ENCODE measurements at places on chromosomes 12 and 14.

DNA sequence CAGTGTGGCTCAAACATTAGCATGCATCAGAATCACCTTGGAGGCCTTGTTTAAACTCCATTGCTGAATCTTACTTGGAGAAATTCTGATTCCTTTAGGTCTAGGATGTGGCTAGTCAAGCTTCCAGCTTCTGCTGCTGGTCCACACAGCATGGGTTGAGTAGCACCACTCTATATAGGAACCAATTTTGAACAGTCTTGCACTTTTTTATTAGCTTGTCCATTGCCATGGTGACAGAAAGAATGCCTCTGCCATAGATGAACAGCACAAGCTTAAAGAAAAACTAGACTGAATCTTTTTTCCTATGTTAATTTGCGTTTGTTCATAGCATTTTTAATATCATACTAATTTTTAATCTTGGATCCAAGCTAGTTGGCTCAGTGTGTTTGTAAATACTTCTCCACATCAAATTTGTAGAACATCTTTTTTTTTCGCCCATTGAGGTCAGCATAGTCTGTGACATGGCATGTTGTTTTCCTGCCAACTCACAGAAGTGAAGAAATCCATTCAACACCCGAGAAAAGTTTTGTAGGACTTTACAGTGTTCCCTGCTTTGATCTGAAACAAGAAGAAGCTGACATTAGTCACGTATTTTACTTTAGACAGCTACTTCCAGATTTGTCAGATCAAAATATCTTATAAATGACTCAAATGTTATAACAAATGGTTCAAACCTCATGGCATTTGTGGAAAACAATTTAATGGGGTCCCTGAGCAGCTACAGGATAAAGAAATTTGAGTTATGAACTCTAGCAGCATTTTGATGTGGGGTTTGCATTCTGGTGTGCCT is 438.8 kb downstream of the EGLN3 start:
- no peak for DNase-seq

GRCh38 chr12:81962126-81962856 is 203.1 kb upstream of the PPFIA2 start:
- DNase-seq = no peak

- no peak for DNase-seq
Measured at GRCh38 chr14:89805501-89805900, 149.0 kb downstream of the EFCAB11 start.

- no peak for DNase-seq
Measured at GRCh38 chr14:79404874-79405511, 806.3 kb downstream of the DIO2 start.

GRCh38 chr14:59245809-59246295 is 57.4 kb downstream of the DAAM1 start:
- DNase-seq = no peak

DNA sequence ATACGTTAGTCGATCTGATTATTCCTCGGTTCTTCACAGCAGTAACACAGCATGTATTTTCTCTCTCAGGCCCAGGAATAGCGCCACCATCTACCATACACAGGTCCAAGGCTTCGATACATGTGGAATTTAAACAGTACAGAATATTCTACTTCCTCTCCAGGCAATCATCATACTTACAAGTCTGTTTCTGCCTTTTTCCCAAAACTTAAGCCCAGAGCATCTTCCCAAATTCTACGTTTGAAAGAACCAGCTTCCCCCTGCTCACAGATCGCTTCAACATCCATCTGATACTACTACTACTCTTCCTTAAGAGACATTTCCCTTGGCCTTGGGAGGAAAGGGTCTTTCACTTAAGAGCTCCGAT is 626 bp downstream of the TXNDC16 start:
- peak; percentile 21 for DNase-seq

DNA sequence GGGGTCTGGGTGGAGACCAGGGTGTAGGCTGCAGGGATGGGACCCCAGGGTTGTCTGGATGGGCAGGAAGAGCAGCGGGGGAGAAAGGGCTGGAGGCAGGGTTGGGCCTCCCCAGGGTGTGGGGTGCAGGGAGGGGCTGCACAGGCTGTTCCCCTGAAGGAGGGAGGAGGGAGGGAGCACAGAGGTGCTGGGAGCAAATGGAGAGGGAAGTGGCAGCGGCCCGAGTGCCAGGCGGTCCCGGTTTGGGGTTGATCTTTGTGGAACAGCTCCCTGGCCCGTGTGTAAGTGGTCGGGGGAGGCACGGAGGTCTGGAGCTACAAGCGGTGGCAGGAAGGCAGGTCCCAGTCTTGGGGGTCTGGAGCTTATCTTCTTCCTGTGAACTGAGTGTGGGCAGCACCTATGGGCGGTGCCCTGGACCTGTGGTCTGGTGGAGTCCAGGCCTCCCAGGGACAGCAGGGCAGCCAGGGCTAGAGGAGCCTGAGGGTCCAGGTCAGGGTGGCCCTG is 391.6 kb downstream of the TMEM121 start:
- DNase-seq = no peak

DNA sequence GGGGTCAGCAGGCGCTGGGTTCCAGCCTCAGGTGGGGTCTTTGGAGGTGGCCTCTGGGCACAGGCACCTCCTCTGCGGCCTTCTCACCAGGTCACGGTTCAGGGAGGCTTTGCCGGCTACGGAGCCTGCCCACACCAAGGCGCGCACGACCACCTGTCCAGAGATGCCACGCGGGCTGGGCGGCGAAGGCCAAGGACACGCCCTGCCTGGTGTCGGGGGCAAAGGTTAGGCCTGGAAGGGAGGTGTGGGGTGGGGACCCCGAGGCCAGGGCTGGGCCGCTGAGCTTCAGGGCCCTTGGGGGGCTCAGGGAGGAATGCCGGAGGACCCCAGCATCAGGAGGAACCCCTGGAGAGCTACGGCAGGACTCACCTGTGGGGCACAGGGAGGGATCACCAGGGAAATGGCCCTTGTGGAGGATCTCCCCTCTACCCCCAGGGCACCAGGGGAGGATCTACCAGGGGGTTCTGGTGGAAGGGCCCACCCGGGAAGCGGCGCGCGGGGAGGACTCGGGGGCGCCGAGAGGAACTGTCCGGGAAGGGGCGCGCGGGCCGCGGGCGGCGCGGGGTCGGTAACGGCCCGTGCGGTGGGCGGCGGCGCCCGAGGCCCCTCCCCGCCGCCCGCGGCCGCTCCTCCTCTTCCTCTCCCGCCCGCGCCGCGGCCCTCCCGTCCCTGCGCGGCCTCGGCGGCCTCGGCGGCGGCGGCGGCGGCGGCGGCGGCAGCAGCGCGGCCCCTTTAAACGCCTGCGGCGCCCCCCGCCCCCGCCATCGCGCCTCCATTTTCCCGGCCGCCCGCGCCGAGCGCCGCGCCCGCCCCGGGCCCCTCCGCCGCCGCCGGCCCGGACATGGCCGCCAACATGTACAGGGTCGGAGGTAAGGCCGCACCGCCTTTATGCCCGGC is at the start of gene MTA1:
Gene MTA1, plus strand, starts transcription at position 633 of the 897 bp plus-strand sequence. Its CDS starts 209 bp downstream, at position 842.
- DNase-seq = peak; percentile 50

GRCh38 chr12:7282844-7283243 is 21.0 kb upstream of the ACSM4 start:
- DNase-seq = no peak

GRCh38 chr14:72054911-72055310 is 122.7 kb downstream of the RGS6 start:
- DNase-seq = no peak

- DNase-seq = no peak
Measured at GRCh38 chr14:98131406-98131805, 1140.6 kb downstream of the BCL11B start.

- DNase-seq = peak; percentile 15
Measured at GRCh38 chr12:131827961-131828534, at the start of gene MMP17. MMP17 (plus strand) TSS chr12:131828393; CDS start chr12:131828495, 102 bp downstream.

Measured in CD4-positive, alpha-beta T cell treated with Interleukin-21 for 1 hour (primary cell).